NCI-H2029 (cell line): ENCODE measurements at places on chromosomes 11 and 22.

DNA sequence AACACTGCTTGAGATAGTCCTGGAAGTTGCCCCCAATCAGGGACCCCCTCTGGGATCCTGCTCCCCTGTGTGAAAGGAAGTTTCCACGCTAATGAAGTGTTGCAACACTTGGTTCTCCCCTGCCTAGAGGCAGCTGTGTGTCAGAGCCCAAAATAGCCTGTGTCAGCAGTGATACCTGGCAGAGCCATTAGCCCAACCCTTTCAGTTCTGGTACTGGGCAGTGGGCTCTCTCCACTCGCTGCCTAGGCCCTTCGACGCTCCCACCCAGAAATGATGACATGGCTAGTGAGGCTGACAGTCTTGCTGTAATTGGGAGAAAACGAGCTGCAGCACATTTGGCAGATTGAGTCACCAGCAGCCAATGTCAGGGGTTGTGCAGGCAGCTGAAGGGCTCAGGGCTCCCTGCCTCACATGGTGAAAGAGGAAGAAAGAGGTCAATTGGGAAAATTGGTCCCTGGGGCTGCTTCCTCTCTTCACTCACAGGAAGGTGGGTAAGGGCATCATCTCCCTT lies 1.4 kb upstream of the NXF1 start:
- no peak for DNase-seq

- DNase-seq: no peak
These were observed 41.0 kb downstream of the CEP57 start for GRCh38 chr11:95831198-95831883.

DNA sequence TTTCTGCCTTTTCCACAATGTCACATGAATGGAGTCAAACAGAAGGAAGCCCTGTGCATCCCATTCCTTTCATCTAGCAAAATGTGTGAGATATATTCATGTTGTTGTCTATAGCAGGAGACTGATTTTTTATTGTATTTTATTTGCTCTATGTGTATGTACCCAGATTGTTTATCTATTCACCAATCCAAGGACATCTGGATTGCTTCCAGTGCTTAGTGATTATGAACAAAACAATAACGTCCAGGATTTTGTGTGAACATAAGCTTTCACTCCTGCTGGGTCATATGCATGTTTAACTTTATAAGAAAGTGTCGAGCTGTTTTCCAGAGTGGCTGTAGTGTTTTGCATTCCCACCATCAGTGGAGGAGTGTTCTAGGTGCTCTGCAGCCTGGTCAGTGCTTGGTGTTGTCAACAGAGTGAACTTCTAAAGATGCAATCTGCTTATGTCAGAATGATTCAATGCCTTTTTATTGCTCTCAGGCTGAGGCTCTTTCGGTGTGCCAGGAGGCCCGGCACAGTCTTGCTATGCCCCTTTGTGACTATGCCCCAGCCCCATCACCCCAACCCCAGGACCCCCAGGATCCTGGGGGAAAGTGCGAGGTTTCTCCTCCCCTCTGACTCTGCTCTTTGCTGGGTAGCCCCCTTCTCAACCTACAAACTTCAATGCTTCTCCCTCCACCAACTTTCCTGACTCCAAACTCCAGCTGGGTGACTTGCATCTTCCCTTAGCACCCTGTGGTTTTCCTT lies 19.9 kb upstream of the SYT13 start:
- no peak for DNase-seq

GRCh38 chr11:116595305-116595880 lies 177.4 kb downstream of the BUD13 start:
- DNase-seq: peak; percentile 34

GRCh38 chr22:30770716-30771115 lies 76.0 kb downstream of the OSBP2 start:
- DNase-seq: no peak

DNA sequence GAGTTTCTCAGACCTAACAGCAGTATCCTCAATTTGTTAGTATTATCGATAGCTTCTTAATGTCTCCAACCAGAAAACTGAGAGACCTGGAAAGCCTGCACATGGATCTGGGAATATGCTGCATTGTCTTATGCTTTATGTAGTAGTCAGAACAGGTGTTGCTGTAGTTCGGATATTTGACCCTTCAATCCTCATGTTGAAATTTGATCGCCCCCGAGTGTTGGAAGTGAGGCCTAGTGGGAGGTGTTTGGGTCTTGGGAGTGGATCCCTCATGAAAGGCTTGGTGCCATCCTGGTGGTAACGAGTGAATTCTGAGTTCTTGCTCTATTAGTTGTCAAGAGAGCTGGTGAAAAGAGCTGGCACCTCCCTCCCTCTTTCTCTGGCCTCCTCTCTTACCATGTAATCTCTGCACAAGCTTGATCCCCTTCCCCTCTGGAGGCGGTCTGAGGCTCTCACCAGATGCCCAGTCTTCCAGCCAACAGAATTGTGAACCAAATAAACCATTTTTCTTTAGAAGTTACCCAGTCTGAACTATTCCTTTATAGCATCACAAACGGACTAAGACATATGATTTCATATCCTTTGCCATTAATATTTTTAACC lies 227.1 kb downstream of the DDX10 start:
- DNase-seq: peak; percentile 32

GRCh38 chr22:41998361-41999261 lies at the start of gene WBP2NL:
WBP2NL (plus strand) TSS chr22:41998788; CDS start chr22:41998819, 31 bp downstream.
- DNase-seq: no peak

DNA sequence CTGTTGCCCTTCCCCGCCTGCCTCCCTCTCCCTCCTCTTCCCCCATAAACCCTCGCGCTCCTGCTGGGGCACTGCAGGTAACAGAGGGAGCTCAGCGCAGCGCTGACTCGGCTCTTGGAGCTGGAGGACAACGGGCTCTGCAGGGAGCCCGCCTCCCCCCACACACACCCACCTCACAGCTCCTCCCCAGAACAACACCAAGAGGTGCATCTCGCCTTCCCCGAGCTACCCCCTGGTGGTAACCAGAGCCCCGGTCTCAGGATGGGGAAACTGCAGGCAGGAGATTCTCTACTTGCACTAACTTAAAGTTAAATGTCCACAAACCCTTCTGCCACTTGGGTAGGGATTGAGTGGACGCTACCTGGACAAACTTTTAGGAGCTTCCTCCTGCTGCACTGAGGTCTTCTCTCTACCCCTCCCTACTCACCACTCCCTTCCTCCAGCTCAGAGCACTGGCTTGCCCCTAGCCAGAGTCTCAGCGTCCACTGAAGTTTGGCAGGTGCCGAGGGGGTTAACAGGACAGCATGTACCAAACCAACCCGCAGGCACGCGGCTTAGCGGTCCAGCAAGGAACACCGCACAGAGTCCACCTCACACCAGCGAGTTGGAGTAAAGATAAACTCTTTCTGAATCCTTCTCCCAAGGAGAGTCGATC lies 4.0 kb upstream of the SCN4B start:
- DNase-seq: no peak

GRCh38 chr11:63613517-63614135 lies 607 bp downstream of the PLAAT3 start:
- no peak for DNase-seq

DNA sequence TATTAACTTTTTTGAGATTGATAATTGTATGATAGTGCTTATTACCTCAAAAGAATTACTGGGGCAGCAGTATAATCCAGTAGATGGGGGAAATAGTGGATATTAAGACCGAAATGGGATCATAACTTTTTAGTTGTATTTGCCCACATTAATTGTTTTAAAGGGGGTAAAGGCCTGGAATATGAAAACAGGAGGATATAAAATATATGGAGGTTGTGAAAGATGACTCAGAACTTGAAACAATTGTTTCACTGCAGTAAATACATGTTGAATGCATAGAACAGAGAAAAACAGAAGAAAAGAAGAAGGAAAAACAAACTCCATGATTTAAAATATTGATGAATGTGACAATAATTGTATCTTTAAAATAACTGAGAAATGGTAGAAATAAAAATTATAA lies 94.1 kb upstream of the VPREB1 start:
- DNase-seq: no peak

GRCh38 chr11:12272821-12273617 lies 104.4 kb upstream of the PARVA start:
- no peak for DNase-seq

GRCh38 chr11:120135838-120136237 lies 2.1 kb downstream of the TRIM29 start:
- DNase-seq: no peak

GRCh38 chr11:117232092-117232878 lies at the start of gene RNF214:
RNF214 (plus strand) TSS chr11:117232671; CDS start chr11:117234273, 1,602 bp downstream.
- DNase-seq: peak; percentile 61

DNA sequence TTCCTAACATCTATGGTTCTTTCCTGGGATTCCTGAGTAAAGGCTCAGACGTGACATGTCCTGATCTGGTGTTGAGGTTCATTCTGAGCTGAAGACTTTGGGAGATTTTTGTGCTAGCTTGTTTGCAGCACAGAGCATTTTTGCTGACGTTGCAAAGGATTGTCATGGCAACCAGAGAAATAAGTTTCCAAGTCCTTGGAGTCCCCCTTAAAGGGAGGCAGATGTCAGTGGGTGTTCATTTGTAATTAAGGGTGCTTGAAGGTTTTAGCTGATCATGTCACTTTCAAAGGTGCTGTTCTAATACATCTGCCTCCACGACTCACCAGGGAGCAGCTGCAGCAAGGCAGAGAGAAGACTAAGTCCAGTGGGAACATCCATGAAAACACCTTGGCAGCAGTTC lies 5.4 kb upstream of the SYN3 start:
- DNase-seq: no peak

DNA sequence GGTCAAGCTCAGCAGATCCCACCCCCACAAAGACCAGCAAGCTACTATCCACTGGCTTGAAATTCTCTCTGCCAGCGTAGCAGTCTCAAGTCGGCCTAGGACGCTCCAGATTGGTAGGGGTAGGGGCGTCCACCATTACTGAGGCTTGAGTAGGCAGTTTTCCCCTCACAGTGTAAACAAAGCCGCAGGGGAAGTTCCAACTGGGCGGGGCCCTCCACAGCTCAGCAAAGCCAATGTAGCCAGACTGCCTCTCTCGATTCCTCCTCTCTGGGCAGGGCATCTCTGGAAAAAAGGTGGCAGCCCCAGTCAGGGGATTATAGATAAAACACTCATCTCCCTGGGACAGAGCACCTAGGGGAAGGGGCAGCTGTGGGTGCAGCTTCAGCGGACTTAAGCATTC lies 1064.9 kb upstream of the TENM4 start:
- no peak for DNase-seq

- no peak for DNase-seq
These were observed 17.3 kb upstream of the HORMAD2 start for GRCh38 chr22:30062950-30063349.

GRCh38 chr11:33723238-33723881 lies 12.9 kb downstream of the CD59 start:
- DNase-seq: no peak

- no peak for DNase-seq
These were observed 4.3 kb downstream of the SMARCB1 start for GRCh38 chr22:23790819-23791737.

DNA sequence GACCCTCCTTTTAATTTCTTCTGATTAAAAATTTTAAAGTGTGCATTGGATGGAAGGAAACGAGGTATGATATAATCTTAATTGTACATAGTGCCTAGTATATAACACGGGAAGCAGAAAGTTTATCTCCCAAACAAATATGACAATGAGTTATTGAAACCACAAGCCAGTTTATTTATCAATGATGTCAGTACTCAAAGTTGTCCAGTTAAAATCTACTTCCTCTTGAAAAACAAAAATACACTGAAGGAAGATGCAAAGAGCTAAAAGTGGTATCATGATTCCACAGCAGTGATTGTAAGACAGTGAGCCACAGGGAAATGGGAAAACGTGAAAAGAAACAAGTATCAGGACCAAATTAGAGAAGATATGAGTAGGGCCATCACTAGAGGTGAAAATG lies 18.8 kb upstream of the OR5B21 start:
- DNase-seq: no peak

GRCh38 chr11:72673943-72674828 lies at the start of gene PDE2A:
PDE2A (minus strand) TSS chr11:72674422; CDS start chr11:72674207, 215 bp downstream.
- DNase-seq: no peak

DNA sequence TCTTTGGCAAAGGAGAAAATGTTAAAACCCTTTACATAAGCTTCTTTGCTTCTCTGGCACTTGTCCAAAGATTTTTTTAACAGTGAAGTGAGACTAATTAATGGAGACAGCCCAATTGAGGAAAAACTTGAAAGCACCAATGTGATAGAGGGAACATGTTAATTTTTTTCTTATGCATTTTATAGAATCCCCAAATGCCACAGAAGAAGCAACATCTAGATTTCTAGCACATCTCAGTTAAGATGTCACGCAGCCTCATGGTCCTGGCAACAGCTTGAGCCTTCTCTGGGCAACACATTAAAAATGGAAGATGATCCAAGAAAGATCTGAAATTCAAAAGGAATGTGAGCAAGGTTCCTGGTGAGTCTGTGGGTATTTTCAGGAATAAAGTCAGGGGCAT lies 48.5 kb downstream of the PACSIN2 start:
- DNase-seq: no peak

GRCh38 chr11:28963187-28963586 lies 855.0 kb downstream of the METTL15 start:
- no peak for DNase-seq

- DNase-seq: no peak
These were observed 596.9 kb downstream of the OPCML start for GRCh38 chr11:132935383-132935782.

DNA sequence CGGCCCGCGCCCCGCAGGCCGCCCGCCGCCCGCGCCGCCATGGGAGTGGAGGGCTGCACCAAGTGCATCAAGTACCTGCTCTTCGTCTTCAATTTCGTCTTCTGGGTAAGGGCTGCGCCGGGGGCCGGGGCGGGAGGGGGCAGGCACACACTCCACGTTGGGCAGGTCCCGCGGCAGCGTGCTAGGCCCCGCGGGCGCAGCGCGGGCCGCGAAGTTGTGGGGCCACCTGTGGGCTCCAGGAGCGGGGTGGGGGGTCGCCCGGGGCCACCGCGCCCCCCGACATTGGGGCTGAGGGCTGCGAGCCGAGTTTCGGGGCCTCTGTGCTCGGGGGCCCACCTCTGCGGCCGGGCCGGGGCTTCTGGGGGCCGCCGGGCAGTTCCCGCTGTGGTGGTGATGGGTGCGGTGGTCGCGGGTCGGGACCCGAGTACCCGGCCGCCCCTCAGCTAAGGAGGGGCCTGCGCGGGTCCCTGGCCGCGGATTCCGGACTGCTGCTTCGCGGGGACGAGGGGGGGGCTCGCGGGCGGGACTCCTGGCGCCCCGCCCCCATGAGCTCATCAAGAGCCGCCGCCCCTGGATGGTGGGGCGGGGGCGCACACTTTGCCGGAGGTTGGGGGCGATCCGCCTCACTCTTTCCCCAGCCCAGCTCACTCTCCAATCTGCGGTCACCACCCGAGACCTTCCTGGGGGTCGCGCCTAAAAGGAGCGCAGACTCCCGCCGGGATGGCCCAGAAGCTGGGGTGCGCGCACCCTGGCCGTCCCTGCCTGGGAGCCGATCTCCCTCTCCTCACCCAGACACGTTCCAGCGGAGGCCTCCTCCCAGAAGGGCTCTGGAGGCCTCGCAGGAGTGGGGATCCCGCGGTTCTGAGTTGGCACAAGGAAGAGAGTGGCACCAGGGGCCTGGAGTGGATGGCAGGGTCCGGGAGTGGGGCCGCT lies 667 bp downstream of the CD81 start:
- no peak for DNase-seq

DNA sequence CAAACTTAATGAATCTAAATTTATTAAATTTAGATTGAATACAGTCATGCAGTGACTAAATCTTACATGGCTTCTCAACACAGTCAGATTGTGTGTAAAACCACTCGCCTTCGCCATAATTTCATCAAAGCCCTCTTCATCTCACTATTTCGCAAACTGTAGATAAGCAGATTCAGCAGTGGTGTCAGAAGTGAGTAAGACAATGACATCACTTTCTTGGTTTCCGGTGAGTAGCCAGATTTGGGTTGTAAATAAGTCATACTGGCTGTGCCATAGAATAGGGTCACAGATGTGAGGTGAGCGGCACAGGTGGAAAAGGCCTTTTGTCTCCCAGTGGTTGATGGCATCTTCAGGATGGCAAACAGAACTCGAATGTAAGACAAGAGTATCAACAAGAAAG lies 3.4 kb downstream of the OR10A6 start:
- DNase-seq: no peak
